NCI-H1048 (cell line): ENCODE measurements at places on chromosomes 5 and 9.
A peak's percentile ranks its signal among the peaks of the same experiment; 100 is the strongest.

DNA sequence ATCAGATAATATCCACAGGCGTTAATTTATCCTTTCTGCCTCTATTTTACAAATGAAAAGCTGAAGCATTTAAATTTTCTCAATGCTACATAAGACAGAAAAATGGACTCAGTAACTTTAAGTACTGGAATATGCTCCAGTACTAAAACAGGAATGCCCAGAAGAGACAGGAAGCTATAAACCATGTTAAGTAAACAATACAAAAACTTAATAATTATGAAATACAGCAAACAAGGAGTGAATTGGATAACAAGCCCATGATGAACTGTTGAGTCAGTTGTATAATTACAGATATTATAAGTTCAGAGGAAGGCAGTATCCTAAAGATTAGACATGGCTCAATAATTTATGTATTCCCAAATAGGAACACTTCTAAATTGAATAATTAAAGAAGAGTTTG lies 148.5 kb downstream of the CHSY3 start:
- DNase-seq = no peak

DNA sequence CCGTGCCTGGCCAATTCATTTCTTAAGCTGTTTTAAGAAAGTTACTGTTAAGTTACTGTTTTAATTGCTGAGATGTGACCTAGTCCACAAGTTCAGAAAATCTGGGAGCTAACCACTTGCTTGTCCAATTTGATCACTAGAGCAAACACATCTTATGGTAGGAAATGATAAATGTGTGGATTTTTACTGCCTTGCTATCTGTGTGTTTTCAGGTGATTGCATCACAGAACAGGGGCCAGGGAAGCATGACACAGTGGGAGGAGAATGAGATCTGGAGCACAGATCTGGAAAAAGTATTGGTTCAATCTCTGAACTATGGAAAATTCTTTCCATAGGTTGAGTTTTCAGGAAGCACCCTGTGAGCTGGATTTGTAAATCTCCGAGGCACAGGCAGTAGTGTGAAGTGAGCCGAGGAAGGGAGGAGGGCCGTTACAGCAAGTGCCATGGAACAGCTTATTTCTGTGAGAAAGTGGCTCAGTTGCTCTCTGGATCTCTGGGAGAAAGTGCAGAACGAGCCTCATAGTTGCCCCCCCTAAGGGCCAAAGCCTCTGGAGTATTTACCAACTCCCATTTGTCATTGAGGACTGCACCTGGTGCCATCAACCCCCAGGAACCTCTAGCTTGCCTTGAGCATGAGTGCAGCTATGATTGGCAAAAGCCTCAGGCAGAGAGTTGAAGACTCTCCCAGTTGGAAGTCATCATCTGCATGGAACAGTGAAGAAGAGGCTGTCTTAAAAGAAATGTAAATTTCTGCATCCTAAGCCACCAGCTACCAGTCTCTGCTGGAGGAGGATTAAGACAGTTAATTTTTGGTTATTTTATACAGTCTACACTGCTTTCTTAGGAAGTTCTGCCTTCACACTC lies 161.8 kb upstream of the CLINT1 start:
- no peak for DNase-seq

- no peak for DNase-seq
Observed at GRCh38 chr5:155091768-155092717, 78.5 kb downstream of the KIF4B start.

DNA sequence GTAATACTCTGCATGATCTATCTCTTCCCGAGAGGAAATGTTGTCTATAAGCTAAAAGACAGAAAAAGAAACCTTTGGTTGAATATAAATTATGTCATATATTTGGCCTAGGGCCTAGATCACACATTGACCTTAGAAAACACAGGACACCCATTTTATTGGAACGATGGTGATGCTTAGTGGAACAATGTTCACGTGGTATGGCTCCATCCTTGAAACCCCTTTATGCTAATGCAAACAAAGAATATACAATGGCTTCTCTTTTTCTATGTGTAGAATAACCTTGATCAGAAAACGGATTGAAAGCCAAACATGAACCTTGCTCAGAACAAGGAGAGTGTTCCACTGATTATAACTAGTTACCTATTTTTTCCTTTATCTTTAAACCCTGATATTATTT lies 24.5 kb downstream of the MRPS27 start:
- DNase-seq = no peak

DNA sequence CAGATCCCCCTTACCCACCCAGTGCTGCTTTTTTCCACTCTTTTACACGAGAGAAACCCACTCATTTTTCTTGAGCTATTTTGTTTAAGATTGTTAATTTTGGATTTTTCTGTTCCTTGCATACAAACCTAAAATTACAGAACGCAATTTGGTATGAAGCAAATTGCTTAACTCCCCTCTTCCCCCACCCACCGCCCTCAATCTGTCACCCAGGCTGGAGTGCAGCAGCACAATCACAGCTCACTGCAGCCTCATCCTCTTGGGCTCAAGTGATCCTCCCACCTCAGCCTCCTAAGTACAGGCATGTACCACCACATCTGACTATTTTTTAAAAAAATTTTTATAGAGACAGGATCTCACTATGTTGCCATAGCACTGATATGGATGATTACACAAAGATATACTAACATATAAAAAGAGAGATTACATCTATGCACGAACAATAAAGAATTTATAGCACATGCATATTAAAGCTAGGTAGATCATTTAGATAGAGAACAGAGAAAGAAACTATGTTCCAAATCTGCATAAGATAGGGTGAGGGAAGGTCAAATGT lies 203.6 kb downstream of the PIK3R1 start:
- DNase-seq = no peak

DNA sequence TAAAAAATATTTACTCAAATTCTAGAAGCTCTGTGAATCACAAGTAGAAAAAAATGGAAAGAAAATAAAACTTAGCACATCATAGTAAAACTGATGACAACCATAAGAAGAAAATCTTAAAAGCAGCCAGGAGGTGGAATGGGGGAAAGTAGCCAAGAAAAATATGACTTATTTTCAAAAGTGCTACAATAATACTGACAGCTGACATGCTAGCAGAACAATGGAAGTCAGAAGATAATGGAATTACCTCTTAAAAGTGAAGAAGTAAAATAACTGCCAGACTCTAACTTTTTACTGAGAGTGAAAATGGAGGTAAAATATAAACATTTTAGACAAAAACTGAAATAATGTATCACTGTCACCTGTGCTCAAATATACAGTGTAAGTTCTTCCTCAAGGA lies 532.2 kb upstream of the SGCD start:
- no peak for DNase-seq

- peak; percentile 69 for DNase-seq
Observed at GRCh38 chr9:74773886-74774479, 113.7 kb downstream of the TRPM6 start.

- no peak for DNase-seq
Observed at GRCh38 chr5:126677121-126677520, 76.4 kb downstream of the PHAX start.

- no peak for DNase-seq
Observed at GRCh38 chr5:141717043-141717442, 35.0 kb upstream of the ARAP3 start.

GRCh38 chr9:117092582-117092981 lies 322.3 kb downstream of the ASTN2 start:
- DNase-seq = no peak

GRCh38 chr9:68966496-68966944 lies 47.4 kb downstream of the PRKACG start:
- DNase-seq = no peak

- no peak for DNase-seq
Observed at GRCh38 chr5:126732716-126733115, 44.2 kb upstream of the LMNB1 start.

- DNase-seq = no peak
Observed at GRCh38 chr5:152813526-152813925, 408.4 kb upstream of the NMUR2 start.

GRCh38 chr5:175681968-175682340 lies 24.1 kb downstream of the HRH2 start:
- DNase-seq = no peak

DNA sequence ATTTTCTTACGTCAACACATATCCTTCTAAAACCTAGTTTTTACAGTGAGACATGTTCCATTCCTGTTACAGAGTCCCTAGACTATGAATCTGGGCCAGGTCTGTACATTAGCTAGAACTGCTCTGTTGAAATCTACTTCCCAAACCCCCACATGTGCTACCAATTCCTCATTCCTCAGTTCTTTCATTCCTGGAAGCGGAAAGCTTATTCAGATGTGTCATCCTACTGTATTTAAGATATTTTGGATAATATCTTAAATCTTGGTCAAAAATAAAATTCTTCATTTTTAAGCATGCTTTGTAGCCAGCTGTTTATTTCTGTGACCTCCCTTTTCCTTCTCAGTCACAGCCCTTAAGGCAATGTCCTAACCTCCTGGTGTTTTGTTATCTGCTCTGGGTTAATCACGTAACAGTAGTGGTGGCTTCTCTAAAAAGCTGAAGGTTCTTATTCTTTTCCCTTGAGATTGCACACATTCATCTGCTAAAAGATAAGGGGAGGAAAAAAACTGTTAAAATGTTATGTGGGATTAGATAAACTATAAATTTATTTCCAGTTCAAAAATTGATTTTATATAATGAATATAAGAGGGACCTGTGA lies 35.6 kb downstream of the GLRX start:
- DNase-seq = no peak

GRCh38 chr5:33958176-33958575 lies 22.0 kb downstream of the RXFP3 start:
- DNase-seq = no peak

- DNase-seq = no peak
Observed at GRCh38 chr9:107612136-107612535, 122.6 kb upstream of the KLF4 start.

DNA sequence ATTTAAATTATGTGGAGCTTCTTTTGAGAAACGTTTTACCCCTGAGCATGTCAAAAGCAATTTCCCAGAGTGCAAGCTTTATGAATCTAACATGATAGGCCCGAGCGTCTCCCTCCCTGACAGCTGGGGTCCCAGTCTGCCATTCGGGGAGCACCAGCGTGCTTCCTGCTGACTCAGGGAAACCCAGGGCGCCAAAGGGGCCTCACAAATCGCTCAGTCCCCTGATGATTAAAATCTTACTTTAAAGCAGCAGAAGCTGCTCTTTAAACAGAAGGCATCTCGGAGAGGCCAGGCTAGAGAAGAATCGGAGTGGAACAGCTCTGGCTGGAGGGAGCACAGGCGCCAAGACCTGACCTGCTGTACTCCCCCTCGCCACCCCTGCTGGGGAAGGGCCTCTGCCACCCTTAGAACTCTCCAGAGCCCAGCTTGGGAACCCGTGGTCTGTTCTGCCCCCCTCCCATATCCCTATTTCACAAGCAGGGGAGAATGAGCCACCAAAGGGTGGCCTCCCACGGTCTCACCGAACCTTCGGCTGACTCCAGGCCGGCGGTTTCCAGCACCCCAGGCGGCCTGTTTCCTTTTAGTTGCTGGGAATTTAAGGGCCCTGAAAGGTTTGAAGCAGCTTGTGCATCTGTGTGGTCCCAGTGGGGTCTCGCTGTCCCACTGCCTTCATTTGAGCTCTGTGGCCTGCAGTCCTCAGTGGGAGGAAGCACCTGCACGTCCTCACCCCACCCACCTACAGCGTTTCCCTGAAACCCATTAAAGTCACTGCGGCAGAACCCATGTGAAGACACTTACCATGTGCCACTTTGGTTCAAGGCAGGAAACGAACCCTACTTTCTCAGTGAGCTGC lies 147.6 kb downstream of the COL23A1 start:
- DNase-seq = no peak

DNA sequence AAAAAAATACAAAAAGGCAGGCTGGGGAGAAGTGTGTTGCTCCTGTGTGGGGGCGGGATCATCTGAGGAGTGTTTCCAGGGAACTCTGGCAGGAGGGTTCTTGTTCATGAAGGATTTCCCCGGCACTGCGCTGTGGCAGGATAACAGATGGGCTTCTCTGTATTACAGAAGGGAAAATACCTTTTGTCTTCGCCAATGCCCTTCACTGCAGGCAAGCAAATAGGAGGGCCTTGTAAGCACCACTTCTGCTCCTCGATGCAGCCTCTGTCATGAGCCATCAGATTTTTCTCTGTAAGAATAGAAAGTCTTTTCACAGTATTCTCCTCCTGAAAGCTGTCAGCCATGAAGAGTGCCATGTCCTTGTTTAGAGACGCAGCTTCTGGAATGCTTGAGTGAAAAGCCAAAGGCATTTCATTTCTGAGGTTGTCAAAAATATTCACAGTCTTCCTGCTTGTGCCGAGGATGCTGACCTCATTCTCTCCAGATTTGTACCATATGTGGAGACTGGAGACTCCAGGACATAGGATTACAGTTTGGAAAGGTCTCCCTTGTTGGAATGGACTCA lies 294.0 kb downstream of the YTHDC2 start:
- DNase-seq = no peak

DNA sequence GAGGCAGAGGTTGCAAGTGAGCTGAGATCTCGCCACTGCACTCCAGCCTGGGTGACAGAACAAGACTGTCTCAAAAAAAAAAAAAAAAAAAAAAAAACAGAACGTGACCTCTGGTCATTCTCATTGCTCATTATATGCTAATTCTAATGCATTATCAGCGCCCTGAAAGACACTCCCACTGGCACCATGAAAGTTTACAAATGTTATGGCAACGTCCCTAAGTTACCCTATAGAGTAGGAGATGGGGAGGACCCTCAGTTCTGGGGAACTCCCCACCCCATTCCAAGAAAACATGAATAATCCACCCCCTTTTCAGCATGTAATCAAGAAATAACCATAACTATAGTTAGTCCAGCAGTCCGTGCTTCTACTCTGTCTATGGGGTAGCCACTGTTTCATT lies 48.9 kb upstream of the DENND4C start:
- no peak for DNase-seq

DNA sequence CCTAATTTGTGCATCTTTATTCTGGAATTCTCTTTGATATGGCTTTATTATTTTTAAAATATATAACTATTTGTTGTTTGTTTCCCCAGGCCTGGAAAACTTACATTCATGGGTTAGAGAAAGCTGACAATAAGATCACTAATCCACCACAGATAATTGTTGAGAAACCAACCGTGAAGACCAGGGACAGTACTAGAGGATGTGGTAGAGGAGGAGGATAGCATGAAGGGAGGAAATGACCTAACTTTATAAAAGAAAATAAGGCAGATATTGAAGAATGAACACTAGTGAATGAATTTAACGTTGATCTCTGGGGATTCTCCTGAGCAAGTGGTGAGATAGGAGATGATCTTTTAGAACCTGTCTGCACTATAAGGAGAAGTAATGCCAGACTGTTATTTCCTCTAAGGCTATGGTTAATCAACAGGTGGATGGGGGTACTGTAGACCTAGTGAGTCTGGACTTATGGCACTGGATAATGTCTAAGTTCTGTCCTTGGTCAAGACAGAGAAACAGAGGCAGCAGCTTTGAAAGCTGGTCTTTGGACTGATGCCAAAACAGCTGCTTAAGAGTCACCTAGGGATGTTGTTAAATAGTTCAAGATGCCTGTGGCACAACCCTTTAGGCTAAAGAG lies 52.4 kb downstream of the NREP start:
- no peak for DNase-seq

GRCh38 chr9:78031893-78032729 lies 500 bp upstream of the GNAQ start:
- DNase-seq = peak; percentile 82

- DNase-seq = no peak
Observed at GRCh38 chr9:118419676-118420075, 715.5 kb downstream of the TLR4 start.
